Epithelial cell of proximal tubule (primary cell): ENCODE measurements at places on chromosomes 3 and 15.

- no peak for DNase-seq
These were observed 31.9 kb downstream of the SEC61A1 start for GRCh38 chr3:128083980-128084674.

DNA sequence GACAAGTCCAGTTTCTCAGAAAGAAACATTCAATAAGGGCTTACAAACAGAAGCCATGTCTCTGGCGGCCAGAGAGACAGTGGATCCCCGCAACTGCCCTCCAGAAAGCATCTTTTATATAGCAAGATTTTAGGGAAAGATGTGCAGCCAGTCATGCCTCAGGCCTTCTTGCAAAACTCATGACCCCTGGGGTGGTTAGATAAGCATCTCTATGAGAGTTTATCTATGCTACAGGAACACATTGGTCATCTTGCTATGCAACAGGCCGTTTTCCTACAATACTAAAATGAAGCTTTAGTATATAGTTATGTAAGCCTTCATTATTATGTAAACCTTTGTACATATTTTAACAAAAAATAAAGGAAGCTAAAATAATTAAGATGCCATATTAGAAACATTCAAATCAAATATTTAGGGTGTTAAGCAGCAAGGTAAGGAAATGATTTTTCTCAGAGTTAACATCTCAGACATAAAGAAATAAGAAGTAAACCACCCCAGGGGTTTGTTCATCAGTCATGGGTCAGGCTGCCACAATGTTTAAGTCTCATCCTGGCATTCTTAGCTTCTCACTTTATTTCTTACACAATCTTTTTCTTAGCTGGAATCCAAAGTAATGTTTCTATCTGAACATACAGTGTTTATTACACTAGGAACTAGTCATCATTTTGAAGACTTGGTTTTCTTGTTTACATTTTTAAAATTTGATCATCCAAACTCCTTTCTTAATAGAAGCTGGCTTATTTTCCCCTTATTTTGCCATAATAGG is 6.3 kb upstream of the FSIP1 start:
- no peak for DNase-seq

GRCh38 chr3:122745369-122746021 is 48.1 kb downstream of the HSPBAP1 start:
- peak; percentile 59 for DNase-seq

- no peak for DNase-seq
These were observed 96.0 kb upstream of the LIMD1 start for GRCh38 chr3:45498532-45498931.
